ENCODE measurements at places on chromosomes 6 and 20.

DNA sequence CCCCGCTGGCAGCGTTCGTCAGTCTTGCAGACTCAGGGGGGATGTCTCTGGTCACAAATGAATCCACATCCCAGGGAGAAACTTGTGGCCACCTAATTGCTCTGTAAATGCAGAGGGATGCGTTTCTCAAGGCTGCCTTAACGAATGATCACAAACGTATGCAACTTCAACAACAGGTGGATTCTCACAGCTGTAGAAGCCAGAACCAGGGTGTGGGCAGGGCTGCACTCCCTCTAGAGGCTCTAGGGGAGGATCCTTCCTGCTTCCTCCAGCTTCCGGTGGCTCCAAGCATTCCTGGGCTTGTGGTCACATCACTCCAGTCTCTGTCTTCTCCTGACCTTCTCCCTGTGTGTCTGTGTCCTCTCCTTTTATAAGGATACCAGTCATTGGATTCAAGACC, 3.3 kb upstream of the TAF4 start:
- no peak for DNase-seq

GRCh38 chr6:36627801-36628246, 33.7 kb downstream of the SRSF3 start:
- no peak for DNase-seq

DNA sequence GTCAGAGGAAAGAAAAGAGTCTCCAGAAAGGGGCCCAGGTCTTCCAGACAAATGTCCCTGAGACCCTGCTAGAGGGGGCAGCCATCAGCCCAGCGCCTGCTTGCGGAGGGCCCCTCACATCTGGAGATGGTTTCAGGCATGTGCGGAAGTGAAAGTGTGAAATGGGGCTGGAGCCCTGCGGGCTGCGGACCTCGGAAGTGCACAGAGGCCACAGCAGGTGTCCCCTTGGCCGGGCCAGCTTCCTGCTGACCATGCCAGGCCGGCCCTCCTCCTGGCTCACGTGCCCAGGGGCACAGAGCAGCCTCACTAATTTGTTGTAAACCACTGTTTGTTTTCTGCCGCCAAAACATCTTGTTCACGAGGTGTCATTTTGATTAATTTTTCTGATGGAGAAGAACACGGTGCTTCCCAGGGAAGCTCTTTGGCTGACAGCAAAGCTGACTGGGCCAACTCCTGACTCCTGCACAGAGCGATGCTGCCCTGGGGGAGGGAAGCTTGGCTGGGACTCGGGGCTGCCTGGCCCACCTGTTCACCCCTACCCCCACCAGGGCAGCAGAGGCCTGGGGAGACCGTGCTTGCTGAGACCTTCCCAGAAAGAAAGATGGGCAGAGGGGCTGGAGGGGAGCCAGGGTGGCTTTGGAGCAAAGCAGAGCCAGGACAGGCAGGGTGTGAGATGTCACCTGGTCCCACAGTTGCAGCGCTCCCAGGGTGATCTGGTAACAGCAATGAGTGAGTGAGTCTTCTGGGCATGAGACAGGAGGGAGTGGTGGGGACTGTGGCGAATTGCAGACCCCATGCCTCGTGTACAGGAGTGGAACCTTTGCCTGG, 54.2 kb downstream of the BCAS4 start:
- DNase-seq, result no peak

GRCh38 chr6:16836144-16836981, 75.1 kb upstream of the ATXN1 start:
- no peak for DNase-seq

DNA sequence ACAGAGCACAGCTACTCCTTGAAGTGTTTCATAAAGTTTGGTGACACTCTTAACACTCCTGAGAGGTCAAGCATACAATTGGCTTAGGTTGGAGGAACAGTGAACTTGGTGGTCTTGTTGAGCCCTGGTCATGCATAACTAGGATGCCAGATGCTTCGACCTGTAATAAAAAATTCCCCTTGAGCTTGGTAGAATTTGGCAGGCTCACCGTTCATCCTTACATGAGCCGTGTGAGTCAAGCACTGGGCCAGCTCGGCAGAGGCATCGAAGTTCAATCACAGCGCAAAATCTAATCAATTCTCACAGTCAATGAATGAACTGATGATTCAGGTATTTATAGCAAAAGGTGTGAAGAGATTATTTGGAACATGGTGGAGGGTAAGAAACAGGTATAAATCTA, 33.7 kb downstream of the CYP24A1 start:
- no peak for DNase-seq

- no peak for DNase-seq
These were observed 55.5 kb upstream of the MYO6 start for GRCh38 chr6:75693534-75693933.

- no peak for DNase-seq
These were observed 88.2 kb downstream of the RAMACL start for GRCh38 chr6:166498228-166498627.

- no peak for DNase-seq
These were observed 25.6 kb downstream of the MMP24 start for GRCh38 chr20:35252037-35252461.

GRCh38 chr20:16709017-16709416, 20.8 kb upstream of the SNRPB2 start:
- DNase-seq, result no peak

DNA sequence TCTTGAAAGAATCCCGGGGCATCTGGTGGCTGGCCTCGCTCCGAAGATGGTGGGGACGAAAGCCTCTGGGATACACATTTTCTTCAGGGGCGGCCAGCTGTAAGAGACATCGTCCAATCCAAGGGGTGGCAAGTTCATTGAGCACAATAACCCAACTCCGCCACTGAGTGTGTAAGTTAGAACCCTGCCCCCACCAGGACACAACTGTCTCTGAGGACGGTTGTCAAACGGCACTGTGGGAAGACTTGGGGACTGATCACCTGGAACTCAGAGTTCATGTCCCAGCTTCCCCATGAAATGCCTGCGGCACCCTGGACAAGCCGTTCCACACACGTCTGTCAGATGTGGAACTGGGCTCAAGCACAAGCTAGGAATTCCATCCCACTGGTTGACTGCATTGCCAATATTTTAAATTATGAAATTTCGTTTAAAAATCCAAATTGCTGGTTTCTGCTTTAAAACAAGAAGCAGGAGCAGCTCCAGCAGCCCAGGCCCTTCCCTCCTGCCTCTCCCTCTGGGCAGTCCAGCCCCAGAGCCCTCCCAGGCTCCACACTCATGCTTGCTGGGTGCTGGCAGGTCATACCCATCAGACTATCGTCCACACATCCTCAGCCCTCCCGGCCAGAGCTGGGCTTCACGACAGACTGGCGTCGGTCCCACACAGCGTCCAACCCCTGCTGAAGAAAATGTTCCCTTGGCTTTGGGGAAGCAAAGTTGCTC, 80.9 kb upstream of the AFDN start:
- no peak for DNase-seq

DNA sequence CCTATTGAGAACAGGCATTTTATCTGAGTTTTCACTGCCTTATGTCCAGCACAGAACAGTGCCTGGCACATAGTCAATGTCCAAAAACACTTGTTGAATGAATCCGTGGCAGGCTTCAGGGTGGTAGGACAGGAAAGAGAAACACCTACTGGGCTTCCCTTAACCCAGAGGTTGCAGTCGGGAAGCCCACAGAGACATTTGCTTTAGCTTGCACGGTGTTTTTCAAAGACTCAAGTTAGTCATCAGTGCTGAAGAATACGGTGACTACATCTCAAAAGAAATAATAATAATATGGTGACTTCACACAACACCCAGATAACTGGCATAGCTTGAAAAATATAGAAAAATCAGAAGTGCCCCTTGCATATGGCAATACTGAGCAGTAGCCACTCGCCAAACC, 160.4 kb downstream of the CD83 start:
- no peak for DNase-seq

DNA sequence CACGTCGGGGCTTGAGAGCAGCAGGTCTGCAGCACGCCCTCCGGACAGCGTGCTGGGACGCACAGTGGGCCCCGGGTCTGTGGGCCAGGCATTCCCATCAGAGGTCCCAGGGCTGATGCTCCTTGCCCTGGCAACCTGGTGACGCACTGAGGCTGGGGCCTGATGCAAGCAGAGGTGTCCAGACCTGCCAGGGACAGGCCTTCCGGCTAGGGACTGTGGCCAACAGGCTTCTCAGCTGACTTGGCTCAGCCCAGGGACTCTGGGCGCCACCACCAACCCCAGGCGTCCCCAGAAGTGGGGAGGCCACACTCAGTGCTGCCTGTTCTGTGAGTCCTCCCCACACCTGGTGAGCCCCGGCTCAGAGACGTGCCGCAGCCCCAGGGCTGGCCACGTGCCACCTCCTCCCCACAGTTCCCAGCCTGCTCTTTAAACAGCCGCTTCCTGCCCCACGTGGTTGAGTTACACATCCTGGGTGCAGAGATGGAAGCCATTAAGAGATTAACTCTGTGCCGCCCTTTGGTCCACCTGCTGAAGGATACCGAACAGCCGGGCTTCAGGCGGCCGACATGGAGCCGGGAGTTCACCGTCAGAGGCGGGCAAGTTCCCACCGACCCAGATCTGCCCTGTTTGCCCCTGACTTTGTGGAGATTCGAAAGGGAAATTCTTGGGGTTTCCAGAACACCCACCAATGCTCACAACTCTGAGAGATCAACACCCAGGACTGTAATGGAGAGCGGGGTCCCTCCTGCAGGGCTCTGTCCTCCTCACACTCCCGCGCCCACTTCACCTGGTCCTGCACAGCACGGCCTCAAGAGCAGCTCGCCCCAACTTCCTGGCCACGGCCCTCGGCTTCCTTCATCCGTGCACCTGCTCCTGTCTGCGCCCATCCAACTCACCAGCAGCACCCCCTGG, 37.6 kb upstream of the ZBP1 start:
- peak; percentile 59 for DNase-seq

GRCh38 chr20:46931699-46932098, 37.1 kb downstream of the EYA2 start:
- no peak for DNase-seq

GRCh38 chr6:98945311-98946115, 2.2 kb downstream of the FBXL4 start:
- DNase-seq, result no peak

- DNase-seq, result no peak
These were observed 348.8 kb upstream of the PLCB4 start for GRCh38 chr20:8720089-8720488.

GRCh38 chr20:8390037-8390433, 258.0 kb downstream of the PLCB1 start:
- no peak for DNase-seq

- no peak for DNase-seq
These were observed 17.2 kb downstream of the SYCP2L start for GRCh38 chr6:10904015-10904414.

- DNase-seq, result no peak
These were observed 51.4 kb upstream of the IER3 start for GRCh38 chr6:30795549-30796293.

DNA sequence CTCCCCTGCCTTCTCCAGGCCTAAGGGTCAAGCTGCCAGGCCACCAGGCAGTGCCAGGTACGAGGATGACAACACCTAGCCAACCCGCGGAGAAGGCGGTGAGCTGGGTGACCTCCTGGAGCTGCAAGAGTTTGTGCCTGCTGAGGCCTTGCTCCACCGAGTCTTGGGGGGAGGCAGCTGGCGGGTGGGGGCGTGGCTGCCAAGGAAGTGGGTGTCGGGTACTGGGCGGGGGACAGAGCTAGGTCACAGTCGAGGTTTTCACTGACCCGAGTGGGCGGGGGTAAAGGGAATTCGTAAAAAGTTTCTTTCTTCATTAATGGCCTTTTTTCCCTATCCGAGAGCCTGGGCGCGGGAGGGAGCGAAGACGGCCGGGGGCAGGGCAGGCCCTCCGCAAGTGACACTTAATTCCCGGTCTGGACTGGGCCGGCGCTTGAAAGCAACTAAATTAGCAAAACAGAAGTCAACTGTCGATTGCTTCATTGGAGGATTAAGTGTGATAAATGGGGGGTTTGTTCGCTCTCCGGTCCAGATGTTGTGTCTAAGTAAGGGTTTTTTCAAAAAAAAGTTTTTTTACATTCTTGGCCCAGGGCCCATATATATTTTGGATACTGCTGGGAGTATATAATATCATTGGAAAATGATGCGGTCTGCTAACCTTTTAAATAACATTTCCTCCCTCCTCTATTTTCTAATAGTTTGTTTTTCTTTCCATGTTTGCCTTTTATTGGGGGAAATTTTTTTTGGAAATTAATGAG, 43.1 kb upstream of the FOXP4 start:
- no peak for DNase-seq

GRCh38 chr6:163705923-163706322, 291.4 kb downstream of the QKI start:
- no peak for DNase-seq

GRCh38 chr6:39040080-39040673, 8.4 kb upstream of the GLP1R start:
- DNase-seq, result no peak

- DNase-seq, result no peak
These were observed 86.2 kb downstream of the SMAP1 start for GRCh38 chr6:70753870-70754380.

- no peak for DNase-seq
These were observed 206.4 kb downstream of the SYNDIG1 start for GRCh38 chr20:24675651-24676352.

DNA sequence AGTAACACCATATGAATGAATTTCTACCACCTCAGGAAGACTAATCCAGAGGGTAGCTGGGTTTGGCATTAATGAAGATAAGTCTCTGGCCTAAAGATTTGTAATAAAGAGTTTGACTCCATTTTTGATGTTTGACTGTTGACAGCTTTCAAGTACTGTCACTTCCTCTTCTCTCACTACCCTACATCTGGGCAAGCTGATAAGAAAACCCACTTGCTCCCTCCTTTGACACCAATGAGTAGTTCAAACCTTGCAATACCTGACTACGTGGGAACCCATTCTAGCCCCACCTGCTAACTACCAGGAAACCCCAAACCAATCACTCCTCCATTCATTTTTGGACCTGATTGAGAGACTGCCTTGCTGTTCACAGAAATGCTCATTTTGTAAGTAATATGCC, 621.5 kb downstream of the TENT5A start:
- no peak for DNase-seq

GRCh38 chr6:20680697-20681165, 146.5 kb downstream of the CDKAL1 start:
- DNase-seq, result no peak

- peak; percentile 74 for DNase-seq
These were observed at the start of the genes DEFB124 and REM1 for GRCh38 chr20:31474758-31475427. TSS of gene DEFB124 (minus strand) at chr20:31475127. CDS start at chr20:31473013, 2,114 bp downstream. TSS of gene REM1 (plus strand) at chr20:31475288. CDS start at chr20:31476446, 1,158 bp downstream.

- DNase-seq, result no peak
These were observed 759.8 kb downstream of the PTPRT start for GRCh38 chr20:42429761-42430458.

GRCh38 chr6:154460306-154461071, 50.0 kb downstream of the CNKSR3 start:
- no peak for DNase-seq

Measured in left forelimb (tissue), 1 donor.